BJ (cell line): ENCODE measurements at places on chromosomes 11 and 22.

DNA sequence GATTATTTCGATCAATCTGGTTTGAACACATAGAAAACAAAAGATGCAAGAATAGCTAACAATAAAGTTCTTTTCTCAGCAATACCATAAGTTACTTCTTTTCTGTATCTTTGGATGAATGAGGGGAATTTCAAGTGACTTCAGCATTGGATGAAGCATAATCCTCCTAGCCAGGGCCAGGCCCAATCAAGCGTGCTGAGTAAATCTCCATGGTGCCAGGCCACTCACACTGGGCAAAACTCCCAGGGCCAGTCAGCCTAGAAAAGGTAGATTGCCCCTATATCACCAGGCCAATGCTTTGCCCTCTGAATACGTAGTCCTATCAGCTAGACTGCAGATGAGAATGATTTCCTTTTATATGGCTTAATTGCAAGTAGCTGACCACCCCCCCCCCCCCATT is 6.0 kb downstream of the CNTF start:
- DNase-seq: no peak

DNA sequence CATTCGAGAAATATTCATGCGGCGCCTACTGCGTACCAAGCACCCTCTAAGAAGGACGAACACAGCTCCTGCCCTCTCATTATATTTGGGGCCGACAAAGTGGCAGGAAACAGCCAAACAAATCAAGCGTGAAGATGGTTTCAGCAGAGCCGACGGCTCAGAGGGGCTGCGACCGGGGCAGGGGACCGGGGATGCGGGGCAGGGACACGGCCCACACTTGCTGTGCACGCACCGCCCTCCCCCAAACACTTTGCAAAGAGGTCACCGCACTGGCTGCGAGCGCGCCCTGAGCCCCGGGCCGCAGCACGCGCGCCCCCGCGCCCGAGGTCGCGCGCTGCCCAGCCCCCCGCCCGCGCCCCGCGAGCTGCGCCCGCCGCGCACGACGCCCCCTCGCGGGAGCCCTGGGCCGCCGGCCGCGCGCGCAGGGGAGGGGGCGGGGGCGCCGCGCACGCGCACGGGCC is 255 bp upstream of the SYNGR1 start:
- DNase-seq: no peak

GRCh38 chr11:93494357-93494756 is 48.8 kb downstream of the SMCO4 start:
- DNase-seq: no peak

- DNase-seq: peak; percentile 71
Observed at GRCh38 chr22:24392218-24392931, 35.0 kb upstream of the ADORA2A start.

GRCh38 chr11:16743478-16743877 is 5.0 kb downstream of the C11orf58 start:
- DNase-seq: no peak

- no peak for DNase-seq
Observed at GRCh38 chr11:10352921-10353550, 48.2 kb downstream of the ADM start.

DNA sequence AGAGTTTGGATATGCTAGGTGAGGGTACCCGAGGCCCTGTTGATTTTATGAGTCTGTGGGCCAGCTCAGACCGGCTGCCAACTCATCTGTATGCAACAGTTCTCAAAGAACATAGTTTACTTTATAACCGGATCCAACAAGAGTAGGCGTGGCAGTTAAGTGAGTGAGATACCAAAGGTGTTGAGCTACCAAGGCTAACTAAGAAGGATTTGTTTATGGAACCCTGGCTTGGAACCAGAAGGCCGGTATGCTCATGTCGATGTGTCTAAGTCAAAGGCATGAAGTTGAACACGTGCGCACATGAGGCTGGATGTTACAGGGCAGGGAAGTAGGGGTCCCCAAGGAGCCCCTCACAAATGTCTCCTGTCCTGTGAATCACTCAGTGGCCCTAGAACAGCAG is at the start of gene KCNJ1:
Gene KCNJ1 (minus strand): TSS at position 20 of the 400 bp plus-strand sequence. CDS start 27,053 bp downstream, outside the sequence.
- DNase-seq: no peak

- no peak for DNase-seq
Observed at GRCh38 chr11:43419460-43419859, 60.7 kb downstream of the TTC17 start.

- peak; percentile 39 for DNase-seq
Observed at GRCh38 chr11:76445121-76446084, 585 bp downstream of the EMSY start.

DNA sequence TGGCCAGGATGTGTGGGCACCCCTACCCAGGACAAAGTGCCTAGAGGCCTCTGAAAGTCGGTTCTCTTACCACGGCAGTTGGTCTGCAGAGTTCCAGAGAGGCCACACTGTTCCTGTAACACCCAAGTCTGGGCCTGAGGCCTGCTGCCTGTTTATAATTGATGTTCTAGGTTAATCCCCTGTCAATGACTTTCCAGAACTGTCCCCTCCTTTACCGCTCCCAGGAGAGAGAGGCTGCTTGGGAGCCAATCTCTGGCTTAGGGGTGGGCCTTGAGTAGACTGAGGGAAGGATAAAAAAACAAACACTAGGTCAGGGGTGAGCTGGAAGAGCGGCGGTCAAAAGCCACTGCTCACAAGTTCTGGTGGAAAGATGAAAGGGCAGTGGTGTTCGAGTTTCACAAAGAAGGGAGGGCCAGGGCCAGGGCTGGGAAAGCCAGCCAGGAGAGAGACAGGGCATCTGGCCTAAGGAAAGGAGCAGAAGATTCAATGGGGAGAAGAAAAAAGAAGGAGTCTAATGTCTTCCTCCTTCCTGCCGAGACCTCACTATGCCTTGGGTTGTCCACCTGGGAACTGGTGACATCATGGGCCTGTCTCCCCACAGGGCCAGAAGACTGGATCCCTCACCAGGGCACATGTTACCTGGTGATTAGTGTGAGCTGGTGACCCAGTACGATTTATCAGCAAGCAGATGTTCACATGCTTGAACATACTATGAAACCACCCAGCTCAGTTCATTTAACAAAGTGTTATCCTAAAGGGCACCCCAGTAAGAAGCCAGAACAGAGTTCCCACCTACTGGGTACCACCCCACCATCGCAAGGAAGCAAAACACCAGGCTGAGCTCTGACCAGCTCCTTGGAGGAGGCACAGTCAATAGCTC is 50.2 kb downstream of the PC start:
- DNase-seq: no peak

DNA sequence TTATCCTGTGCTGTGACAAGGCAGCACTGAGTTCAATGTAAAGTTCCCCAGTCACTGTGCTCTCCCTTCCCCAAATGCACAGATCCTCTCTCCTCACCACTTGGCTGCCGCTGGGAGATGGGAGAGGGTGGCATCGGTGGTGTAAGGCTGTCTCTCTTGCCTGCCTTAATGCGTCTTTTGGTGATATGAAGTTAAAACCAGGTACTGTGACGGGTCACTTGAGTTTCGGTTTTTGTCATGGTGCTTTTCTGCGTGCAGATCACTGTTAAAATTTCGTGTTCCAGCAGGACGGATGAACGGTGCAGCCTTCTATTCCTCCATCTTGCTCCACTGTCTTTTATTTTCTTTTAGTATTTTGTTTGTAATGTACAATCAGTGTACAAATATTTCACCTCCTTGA is 18.6 kb downstream of the GLB1L2 start:
- no peak for DNase-seq

DNA sequence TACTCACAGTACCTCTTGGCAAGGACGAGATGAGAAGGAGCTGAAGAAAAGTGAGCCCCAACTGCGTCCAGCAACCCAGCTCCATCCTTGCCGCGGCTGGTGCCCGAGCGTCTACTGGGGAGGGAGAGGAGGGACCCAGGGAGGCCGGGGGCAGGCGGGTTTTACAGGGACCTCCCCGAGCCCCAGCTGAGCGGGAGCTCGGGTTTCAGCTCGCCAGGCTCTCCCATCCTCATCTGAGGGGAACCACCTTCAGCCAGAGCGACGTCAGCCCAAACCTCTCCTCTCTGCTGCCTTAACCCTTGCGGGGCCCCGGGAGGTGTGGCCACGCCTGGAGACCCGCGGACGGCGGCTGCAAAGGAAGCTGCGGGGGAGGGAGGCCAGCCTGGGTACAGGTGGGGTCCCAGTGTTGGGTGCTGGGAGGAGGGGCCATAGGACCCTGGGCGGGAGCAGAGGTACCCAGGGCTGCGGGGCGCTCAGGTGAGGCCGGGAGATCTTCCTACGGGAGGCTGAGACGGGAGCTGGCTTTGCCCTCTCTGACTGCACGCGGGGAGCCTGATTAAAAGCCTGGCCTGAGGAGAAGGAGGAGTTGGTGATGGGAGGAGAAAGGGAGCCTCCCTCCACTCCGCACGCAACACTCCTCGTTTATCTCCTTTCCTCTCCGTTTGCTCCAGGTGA is at the start of gene PAMR1:
Gene PAMR1 (minus strand): TSS at position 116 of the 675 bp plus-strand sequence. CDS start 31 bp downstream, at position 85.
- no peak for DNase-seq
